ENCODE measurements at places on chromosomes 7 and 10.
A peak's percentile ranks its signal among the peaks of the same experiment; 100 is the strongest.

DNA sequence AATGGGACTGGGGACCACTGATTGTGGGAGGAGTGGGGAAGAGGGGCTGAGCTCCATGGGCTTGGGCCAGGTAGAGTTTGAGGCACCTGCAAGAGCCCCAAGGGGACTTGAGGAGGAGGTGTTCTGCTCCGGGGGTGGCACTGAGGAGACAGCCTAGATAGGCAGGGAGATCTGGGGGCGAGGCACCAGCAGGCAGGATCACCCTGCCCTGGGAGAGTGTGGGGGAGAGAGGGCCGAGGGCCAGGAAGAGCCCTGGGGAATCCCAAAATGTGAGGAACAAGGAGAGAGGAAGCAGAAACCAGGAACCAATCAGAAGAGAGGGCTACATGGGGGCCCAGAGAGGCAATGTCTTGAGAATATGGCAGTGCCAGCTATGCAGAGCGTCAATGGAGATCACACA is 34.6 kb downstream of the LEP start:
- no peak for DNase-seq

- DNase-seq, result no peak
Observed at GRCh38 chr10:78511324-78512204, 477.9 kb downstream of the RPS24 start.

DNA sequence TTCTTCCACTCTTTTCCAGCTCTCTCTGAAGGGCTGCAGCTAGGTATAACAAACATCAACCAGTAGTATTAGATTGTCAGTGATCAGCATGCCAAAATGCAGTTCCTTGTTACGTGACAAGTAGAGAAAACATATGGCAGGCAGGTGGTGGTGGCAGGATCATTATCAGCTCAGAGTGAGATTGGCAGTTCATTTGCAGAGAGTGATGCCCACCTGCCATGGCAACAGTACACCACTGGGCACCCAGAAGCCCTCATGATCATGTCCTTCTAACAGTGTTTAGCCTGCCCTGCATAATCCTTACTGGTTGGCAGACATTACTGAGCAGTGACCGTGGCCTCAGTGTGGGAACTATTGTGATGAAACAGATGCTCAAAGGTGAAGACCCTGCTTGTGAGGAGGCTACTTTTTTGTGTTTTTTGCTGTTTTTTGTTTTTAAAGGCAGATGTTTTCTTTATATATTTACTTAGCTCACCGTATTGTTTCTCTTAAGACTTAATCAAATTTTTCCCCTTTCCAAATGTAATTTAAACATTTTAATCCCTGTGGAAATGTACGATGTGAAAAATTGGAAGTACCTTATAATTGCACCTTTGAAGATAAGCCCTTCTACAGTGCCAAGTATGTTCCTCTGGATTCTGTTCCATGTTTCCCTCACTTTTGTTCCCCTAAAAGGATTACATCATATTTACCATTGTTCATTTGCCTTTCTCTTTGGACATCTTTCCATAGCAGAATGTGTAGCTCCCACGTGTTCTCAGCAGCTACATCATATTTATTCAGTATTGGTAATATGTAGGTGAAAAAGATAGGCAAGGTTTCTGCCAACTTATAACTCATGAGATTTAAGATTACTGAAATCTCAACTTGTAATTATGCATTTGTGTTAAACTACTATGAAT is 179.6 kb downstream of the SND1 start:
- DNase-seq, result no peak

DNA sequence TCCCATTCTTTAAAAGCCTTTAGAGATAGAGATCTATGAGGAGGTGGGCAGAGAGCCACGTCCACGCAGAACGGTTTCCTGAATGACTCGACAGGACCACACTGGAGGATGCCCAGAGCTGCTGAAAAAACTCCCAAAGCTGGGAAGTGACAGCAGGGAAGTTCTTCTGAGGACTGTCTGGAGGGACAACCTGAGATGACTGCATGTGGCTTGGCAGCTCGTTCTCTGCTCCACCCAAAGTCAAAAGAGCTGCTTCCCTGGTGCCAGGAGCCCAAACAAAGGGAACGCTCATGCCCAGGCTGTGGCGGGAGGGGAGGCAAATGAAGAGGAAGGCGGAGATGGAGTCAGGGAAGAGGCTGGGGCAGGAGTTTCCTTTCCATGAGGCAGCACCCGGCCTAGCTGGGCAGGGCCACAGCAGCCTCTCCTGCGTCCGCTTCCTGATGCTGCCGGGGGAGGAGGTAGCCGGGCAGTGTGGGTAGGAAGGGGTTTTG is 95.4 kb downstream of the CCDC3 start:
- DNase-seq, result no peak

- DNase-seq, result no peak
Observed at GRCh38 chr7:152615031-152615741, 60.8 kb downstream of the XRCC2 start.

DNA sequence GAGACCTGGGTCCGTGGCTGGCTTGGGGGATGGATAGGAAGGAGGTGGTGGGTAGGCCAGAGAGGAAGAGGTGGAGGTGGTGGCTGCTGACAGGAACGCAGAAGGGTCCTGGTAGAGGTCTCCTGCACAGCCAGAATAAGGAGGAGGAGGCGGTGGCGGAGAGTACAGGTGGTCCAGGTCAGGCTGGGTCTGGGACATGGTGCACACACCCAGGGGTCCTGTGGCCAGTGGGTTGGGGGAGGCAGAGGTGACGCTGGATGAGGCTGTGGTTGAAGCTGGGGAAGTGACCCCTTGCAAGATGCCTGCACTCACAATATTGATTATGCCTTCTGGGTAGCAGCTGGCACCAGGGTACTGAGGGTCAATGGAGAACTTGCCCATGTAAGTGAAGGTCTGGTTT is 2.2 kb downstream of the EGR2 start:
- DNase-seq, result no peak

- no peak for DNase-seq
Observed at GRCh38 chr10:116848032-116848943, 1.0 kb upstream of the ENO4 start.

DNA sequence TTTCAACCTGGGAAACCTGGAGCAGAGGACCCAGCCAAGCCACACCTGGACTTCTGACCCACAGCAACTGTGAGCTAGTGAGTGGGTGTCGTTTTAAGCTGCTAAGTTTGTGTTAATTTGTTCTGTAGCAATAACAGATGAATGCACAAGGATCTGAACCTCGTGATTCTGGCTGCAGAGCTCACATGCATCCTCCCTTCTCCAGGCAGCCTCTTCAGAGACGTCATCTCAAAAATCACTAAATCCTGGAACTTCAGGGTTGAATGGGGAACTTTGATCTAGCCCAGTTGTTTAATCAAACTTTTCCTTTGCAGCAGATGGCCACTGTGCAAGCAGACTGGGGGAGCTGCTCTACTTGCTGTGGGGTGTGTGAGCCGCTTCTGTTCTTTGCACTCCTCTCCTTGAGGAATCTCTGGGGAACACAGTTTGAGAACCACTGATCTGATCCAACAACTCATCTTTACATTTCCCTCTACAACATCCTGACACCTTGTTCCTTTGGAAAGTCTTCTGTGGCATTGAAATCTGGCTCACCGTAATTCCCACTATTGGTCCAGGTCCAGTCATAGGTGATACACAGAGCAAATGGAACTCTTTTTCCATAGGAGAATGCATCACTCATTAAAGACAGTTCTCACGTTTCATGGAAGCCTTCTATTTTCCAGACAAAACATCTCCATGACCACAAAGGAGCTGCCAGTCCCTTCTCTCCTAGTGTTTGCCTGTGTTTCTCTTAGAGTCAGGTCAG is 90.3 kb downstream of the CHN2 start:
- DNase-seq, result no peak

GRCh38 chr7:1218541-1219165 is 14.0 kb upstream of the UNCX start:
- DNase-seq, result no peak

- no peak for DNase-seq
Observed at GRCh38 chr10:15253951-15254807, 85.7 kb upstream of the NMT2 start.

- DNase-seq, result no peak
Observed at GRCh38 chr10:79202188-79203013, 133.6 kb downstream of the ZMIZ1 start.

- no peak for DNase-seq
Observed at GRCh38 chr7:31023877-31024276, 28.2 kb upstream of the ADCYAP1R1 start.

DNA sequence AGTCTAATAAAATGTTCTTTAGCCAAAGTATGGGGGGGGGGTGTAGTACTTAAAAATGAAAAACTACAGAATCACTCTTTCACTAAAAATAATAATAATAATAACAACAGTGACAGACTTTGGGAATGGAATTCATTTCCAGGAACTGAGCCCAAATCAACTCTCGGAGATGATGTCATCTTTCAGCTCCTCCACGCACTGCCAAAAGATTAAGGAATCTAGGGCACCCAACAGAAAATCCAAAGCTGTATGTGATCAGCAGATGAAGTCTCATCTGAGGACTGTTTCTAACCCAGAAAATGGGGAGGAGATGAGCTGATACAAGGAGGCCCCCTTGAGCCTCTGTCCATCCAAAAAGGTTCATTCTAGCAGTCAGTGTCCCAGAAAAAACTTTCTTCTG is 54.5 kb downstream of the GRB10 start:
- no peak for DNase-seq

- DNase-seq, result no peak
Observed at GRCh38 chr10:52194191-52194590, 119.9 kb upstream of the DKK1 start.

- no peak for DNase-seq
Observed at GRCh38 chr7:16455591-16455990, 9.9 kb downstream of the SOSTDC1 start.

GRCh38 chr10:47013507-47014154 is 102.4 kb downstream of the PTPN20 start:
- no peak for DNase-seq

DNA sequence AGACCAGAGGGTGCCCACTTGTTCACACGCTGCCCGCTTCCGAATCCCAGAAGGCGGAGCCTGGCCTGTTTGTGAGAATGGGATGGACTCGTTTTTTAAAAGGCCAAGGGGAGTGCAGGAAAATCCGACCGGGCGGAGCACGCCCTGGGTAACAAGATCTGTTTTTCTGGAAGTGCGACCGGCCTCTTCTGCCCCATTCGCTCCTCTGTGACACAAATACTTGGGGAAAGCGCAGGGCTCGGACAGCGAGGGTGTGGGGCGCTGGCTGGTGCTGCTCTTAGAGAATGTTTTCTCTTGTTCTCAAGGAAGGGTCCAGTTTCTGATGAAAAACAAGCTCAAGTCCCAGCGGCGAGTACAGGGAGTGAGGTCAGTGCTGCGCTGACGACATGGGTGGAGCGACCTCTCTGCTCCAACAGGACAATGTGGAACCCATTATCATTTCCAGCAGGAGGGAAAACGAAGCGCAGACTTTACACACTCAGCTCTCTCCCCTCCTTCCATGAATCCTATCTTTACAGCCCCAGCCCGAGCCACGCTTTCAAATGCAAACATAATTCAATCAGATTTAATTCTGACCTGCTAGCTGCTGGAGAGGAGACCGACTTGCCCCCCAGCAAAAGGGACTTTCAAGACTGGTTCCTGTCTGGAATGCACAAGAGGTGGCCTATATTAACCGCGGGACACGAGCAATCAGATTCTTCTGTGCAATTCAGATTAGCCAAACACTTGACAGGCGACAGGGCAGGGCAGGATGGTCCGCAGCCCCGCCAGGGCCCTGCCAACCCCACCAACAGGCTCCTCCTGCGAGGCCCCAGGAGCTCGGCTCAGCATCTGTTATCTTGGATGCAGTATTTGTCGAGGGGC is 1.1 kb downstream of the RADIL start:
- DNase-seq, result peak; percentile 80

- no peak for DNase-seq
Observed at GRCh38 chr7:145860809-145861208, 255.8 kb upstream of the CNTNAP2 start.

DNA sequence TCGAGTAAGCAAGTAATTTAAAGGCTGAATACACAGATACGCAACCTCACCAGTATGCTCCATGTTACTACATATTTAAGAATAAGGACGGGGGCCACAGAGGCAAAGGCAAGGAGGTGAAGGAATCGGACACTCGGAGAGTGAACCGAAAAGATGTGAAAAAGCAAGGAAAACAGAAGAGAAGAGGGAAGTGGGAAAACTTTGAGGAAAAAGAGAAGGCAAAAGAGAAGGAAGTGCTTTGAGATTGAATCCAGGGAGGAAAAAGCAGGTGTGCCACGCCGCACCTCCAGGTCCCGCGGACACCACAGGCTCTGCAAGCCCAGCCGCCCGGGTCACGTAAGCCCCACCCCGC is 367 bp upstream of the AVL9 start:
- no peak for DNase-seq

GRCh38 chr7:99543916-99544315 is 8.0 kb downstream of the FAM200A start:
- no peak for DNase-seq

GRCh38 chr7:155731871-155732270 is 80.4 kb downstream of the SHH start:
- DNase-seq, result no peak

- DNase-seq, result peak; percentile 98
Observed at GRCh38 chr10:103273041-103273441, 3.9 kb upstream of the INA start.

DNA sequence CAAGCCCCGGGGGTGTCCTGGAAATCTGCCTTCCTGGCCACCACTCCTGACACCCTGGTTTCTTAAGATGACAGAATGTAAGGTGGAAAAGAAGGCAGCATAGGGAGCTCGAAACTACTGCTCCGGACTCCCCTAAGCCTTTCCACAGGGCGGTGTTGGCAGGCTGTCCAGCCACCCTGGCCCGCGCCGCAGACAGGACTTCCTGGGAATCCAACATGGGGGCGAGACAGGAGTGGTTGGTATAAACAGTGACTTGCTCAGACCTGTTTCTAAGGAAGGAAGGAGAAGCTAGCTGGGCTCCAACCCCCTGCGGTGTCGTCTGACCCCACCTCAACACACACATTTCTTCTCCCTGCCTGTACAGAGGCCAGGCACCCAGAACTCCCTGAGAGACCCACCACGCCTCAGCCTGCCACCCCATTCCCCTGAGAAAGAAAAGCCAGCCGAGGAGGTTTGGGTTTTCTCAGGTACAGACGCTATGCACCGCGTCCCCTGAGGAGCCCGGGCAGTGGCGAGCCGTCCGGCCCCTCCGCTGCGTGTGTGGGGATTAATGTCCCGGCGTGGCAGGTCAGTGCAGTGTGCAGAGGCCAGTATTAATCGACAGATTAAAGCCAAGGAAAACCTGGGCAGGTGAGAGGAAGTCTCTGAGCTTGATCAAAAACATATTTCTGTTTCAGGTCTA is 349.6 kb upstream of the MKI67 start:
- DNase-seq, result no peak

DNA sequence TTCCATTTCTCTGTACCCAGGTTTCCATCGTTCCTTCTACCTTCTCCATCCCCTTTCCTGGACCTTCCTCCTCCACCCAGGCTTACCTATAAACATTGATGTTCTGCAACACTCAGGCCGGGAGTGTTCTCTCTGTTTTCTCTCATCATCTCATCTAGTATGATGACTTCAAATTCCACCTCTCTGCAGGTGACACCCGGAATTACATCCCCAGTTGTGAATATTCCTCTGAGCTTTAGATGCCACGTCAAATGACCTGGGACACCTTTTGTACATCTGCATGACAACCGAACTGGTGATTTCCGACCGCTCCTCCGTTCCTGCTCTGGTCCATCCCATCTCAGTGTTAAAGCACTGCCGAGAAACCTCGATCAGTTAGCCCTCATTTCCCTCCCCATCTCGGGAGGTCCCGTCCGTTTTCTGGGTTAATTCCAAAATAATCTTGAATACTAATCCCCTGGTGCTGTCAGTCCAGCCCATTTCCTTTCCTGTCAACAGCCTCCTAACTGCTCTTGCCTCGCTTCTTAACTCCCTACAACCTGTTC is 76.7 kb upstream of the SAMD8 start:
- no peak for DNase-seq

Measured in AG09319 (cell line).